ENCODE measurements at places on chromosomes 12 and 14.

DNA sequence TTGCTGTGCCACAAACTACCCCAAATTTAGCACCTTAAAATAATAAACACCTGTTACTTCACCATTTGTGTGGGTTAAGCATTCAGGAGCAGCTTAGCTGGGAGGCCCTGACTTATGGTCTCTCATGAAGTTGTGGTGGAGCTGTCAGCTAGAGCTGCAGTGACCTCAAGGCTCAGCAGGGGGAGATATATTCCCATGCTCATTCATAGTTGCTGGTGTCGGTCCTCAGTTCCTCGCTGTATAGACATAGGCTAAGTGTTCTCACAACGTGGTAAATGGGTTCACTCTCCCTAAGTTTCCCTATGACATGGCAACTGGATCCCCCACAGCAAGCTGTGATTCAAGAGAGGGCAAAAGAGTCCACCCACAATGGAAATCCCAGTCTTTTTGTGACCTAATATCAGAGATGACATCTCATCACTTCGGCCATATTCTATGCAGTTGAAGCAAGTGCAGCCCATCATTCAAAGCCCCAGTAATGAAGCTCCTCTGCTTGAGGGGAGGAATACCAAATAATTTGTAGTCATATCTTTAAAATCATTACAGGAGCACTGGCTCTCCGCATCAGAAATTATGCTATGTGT, 41.1 kb downstream of the PRB3 start:
- peak; percentile 15 for DNase-seq

- no peak for DNase-seq
Measured at GRCh38 chr14:53545217-53545616, 392.1 kb upstream of the DDHD1 start.

DNA sequence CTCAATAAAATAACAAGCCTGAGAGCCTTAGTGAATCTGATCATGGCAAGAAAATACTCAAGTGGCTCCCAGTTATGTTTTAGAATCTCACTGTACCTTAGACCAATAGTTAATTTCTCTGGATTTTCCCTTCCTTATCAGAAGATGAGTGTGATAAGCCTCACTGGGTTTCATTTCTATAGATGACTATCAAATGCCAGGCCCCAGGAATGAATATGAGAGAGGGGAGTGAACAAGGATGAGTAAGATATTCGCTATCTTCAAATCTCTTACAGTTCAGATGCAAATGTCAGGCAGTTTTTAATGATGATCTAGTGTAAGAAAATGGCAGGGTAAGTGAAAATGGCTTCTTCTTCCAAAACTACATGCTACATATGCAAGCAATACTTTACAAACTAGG, 26.1 kb upstream of the OR10P1 start:
- no peak for DNase-seq

GRCh38 chr12:90593596-90594295, 361.2 kb downstream of the CCER1 start:
- no peak for DNase-seq

DNA sequence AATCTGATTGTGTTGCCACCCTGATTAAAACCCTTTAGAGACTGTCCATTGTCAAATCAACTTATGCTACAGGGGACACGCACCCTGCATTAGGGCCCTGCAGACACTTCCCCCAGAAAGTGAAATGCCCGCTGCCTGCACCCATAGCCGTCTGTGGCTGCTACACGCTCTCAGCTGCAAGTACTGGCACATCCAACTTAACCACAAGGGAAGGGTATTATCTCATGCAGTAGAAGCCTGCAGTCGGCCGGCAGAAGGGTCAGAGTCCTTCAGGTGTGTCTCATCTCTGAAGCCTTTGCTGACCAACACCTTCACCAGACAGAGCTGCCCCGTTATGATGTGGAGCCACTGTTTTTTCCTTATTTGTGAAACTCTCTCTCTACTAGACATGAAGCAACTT, 20.8 kb downstream of the CFAP251 start:
- DNase-seq, result no peak

DNA sequence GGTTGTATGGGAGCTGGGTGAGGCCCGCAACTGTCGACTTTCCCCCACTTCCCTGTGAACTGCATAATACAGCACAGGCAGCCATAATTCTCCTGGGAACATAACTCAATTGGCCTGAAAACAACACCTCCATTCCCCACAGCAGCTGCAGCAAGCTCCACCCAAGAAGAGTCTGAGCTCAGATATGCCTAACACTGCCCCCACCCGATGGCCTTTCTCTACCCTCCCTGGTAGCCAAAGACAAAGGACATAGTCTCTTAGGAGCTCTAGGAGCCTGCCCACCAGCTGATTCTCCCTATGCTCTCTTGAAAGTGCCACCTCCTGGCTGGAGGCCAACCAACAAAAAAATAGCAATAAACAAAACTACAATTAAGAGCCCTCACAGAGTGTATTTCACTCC, 542.7 kb upstream of the LMO3 start:
- no peak for DNase-seq

DNA sequence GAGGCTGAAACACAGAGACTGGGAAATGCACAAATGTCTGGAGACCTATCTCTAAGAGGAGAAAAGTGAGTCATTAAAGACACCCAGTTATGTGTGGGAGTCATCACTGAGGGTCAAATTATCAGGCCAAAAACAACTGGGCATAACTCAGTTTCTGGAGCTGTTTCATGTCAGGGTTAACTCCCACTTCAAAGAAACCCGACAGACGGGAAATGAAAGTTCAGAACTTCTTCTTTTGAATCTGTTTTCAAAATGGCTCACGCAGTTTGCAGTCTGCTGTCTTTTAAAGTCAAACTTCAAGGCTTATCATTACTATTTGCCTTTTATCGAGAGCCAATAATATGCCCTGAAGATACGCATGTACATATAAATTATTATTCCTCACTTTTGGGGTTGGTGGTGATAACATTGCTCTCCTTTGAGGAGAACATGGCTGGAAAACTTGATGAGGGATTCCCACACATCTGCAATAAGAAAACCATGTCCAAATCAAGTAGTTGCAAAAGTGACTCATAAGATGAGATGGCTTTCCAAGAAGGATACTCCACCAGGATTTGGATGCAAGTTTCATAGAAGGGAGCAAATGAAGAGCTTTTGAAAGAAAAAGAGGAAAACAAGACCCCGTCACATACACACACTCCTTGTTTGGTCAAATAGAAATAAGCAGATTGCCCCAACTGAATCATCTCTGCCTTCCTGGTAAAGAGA, 341.4 kb downstream of the ADAMTS20 start:
- no peak for DNase-seq

DNA sequence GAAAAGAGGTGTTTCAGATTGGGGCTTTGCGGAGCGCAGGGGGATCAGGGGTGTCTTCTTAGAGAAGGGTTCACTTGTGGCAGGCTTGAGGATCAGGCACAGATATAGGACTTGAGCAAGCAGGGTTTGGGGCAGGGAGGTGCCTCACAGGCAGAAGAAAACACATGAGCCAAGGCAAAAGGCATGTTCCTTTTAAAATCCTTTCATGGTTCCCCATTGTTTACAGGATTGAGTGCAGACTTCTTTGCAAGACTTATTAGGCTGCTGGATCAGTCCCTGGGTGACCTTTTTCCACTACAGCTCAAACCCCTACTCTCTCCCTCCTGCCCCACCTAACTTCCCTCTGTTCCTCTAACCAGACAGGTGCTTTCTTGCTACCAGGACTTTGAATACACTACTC, 19.7 kb downstream of the HSPB8 start:
- no peak for DNase-seq

- no peak for DNase-seq
Measured at GRCh38 chr12:132788375-132789098, 26.9 kb upstream of the ANKLE2 start.

- no peak for DNase-seq
Measured at GRCh38 chr12:55965941-55966407, at the start of gene PMEL. TSS of gene PMEL (minus strand) at chr12:55966042. CDS start at chr12:55966011, 31 bp downstream.

DNA sequence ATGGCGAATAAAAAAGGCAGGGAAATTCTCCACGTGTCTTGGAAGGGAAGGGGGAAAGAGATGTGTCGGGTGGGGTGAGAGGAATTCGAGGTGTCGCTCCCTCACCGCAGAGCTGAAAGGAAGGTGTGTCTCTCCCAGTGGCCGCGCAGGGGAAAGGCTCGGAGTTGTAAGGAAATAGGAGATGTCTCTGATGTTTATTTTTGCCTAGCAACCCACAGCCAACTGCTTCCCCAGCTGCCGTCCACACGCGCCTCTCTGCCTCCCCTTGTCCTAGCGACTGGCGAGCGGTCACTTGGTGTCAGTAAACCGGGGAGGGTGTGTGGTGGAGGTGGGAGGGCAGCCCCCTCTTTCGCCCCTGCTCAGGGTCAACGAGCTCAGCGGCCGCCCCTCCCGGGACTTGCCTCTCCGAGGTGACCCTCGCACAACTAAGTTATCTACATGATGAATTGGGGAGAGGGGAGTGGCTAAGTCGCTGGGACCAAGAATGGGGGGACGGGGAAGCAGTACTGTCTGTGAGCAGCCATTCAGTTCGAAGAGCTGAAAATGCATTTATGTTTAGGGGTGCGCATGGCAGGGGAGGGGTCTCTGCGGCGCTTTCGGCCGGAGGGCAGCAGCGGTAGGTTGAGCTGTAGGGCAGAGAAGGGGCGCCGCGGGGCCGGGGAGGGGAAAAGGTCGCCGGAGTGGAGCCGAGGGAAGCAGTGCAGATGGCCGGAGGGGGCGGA, 585 bp upstream of the DYRK2 start:
- DNase-seq, result peak; percentile 42

- DNase-seq, result no peak
Measured at GRCh38 chr14:32019276-32019675, 57.8 kb upstream of the ARHGAP5 start.

DNA sequence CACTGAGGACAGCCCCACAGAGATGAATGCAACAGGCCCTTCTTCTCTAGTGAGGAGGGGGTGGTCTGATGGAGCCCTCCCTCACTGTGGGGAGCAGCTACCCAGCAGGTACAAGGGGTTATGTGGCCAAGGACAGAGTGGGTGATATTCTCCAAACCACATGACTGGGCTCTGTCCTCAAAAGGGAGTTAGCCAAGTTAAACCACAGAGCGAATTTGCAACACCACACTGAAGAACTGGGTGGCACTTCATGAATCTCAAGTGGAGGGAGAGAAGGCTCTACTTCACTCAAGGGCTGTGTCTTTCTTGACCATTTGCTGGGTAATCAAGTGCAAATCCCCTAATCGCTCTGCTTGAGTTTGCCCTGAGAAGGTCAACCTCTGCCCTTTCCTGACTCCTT, 12.5 kb downstream of the GPR68 start:
- DNase-seq, result no peak

DNA sequence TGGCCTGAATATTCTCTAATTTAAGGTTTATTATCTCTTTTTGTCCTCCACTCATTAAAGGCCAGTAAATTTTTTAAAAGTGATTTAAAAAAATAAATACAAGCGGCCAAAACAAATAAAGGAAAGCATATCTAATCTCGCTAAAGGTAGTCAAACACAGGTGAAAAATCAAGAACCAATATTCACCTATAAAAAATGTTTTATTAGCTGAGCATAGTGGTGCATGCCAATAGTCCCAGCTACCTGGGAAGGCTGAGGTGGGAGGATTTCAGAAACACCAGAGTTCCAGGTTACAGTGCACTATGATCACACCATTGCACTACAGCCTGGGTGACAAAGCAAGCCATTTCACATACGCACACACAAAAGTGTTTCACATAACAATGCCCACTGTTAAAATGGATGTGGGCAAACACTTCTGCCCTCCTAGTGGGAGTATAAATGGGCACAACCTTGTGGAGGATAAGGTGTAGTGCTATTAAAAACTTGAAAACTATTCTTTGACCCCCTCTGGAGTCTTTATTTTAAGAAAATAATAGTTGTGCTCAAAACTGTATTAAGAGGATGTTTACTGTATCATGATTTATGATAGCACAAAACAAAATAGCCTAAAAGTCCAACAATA, 32.7 kb upstream of the NAP1L1 start:
- no peak for DNase-seq

DNA sequence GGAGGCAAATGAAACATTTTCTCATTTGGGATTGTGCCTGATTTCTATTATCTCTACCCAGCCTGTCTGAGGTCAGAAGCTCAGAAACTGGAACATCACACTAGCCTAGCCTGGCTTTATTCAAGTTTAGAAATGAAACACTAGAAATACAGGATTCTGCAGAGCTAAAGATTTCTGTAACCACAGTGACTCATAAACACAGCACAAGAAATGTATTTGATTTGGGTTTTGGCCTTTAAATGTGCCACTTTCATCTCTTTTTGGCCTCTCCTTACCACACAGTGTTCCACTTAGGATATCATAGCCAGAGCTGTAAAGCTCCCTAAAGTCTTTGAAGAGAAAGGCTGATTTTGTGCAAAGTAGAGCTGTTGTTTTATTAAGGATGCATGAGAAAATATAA, 307.5 kb downstream of the EMP1 start:
- no peak for DNase-seq

GRCh38 chr14:61091657-61092273, 110.7 kb downstream of the SLC38A6 start:
- no peak for DNase-seq

- no peak for DNase-seq
Measured at GRCh38 chr12:116196752-116197718, 80.5 kb downstream of the MED13L start.

DNA sequence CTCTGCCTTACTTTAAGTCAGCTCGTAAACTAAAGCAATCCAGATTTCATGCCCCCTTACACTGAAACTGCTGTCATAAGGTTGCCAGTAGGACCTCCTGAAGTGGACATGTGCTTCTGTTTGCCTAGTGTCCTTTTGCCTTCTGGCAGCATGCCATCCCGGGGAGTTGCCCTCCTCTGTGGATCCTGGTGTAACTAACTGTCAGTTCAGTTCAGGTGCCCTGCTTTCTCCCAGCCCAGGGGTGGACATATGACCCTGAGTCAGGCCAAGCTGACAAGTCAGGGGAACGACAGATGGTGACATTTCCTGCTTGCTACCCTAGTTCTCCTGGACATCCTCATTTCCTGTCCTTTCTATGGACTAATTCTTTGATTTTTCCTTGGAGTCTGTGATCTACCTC, 25.6 kb downstream of the AKAP6 start:
- DNase-seq, result no peak

GRCh38 chr14:53432378-53432802, 279.3 kb upstream of the DDHD1 start:
- no peak for DNase-seq

GRCh38 chr12:94297876-94298505, 149.6 kb downstream of the PLXNC1 start:
- no peak for DNase-seq
